Activated CD8-positive, alpha-beta T cell treated with anti-CD3 and anti-CD28 coated beads for 36 hours (primary cell): ENCODE measurements at places on chromosomes 1 and 21. TPM values are rescaled to one million over a fixed set of nuclear protein-coding genes. Genes with fewer than 3 reads are reported as not detected.
A peak's percentile ranks its signal among the peaks of the same experiment; 100 is the strongest.

DNA sequence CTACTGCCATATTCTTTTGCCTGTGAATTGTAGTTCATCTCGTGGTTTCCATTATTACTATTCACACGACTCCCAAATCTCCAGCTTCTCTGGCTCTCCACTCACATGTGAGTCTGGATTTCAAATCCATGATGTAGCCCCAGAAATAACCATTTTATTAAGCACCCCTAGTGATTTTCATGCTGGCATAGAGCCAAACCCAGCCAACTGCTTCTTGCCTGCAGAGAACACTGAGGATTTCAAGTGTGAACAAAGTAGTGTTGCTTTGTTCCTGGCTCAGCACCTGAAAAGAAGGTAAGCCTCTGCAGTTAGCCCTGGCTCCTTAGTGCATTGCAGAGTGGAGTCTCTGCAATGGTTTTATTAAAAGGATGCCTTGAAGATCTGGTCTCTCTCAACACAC, 25.9 kb downstream of the UTP25 start:
- DNase-seq, result no peak
- H3K27ac ChIP-seq, result no peak overlapping the region
- no peaks in the 10 kb centered on the region for H3K4me1 ChIP-seq

DNA sequence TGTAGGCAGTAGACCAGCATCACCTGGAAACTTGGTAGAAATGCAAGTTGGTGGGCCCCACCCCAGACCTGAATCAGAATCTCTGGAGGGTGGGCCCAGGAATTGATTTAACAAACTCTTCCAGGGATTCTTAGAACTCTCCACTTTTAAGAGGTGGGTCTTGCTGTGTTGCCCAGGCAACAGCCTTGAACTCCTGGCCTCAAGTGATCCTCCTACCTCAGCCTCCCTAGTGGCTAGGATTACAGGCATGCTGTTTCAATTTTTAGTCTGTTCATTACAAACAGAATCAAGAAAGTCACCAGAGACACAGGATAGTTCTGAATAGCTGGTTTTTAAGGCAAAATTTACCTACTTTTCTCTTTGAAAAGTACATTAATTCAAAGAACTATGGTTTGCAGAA, 31.2 kb downstream of the NCF2 start:
- H3K4me1 ChIP-seq, result no peaks in the 10 kb centered on the region
- no peak for DNase-seq
- H3K4me3 ChIP-seq, result no peak overlapping the region
- H3K36me3 ChIP-seq, result peaks cover 3% of the 10 kb centered on the region

DNA sequence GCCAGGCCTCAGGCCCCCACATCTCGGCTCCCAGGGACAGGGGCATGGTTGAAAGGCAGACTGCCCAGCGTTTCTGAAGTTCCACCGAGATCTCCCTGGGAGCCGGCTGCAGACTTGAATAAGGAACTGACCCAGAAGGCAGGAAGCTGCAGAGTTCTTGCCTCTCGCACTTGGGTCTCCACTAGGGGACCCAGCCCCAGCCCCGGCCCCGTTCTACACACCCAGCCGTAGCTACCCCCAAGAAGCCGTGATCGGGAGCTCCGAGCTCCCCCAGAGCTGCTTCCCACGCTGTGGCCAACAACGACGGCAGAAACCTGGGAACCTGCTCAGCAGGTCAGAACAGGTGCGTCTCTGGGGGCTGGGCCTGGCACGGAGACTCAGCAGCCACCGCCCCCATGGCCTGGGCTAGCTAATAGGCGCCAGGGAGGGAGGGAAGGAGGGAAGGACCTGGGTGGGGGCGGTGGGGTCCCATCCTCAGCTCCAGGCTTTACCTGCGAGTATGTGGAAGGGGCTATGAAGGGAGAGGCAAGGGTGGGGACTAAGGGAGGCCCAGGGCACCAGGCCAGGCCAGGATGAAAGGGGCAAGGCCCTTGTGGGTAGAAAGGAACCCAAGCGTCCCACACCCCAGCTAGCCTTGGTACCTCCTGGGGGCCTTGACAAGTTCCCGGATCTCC, at the start of gene NECTIN4:
Gene NECTIN4 (minus strand): TSS at position 308 of the 674 bp plus-strand sequence. CDS start 262 bp downstream, at position 46.
- no peak within 1 kb of the TSS for H3K27ac ChIP-seq
- H3K27me3 ChIP-seq, result no peaks in the 10 kb centered on the region
- no peak within 1 kb of the TSS for H3K4me3 ChIP-seq
- H3K36me3 ChIP-seq, result no peaks in the 10 kb centered on the region

GRCh38 chr1:108199781-108200686, at the start of gene SLC25A24:
Gene SLC25A24, minus strand, starts transcription at chr1:108200343. Its CDS starts 205 bp downstream, at chr1:108200138.
- H3K36me3 ChIP-seq, result peaks cover 8% of the 10 kb centered on the region
- peak within 1 kb of the TSS; percentile 85 for H3K4me3 ChIP-seq
- peak within 1 kb of the TSS; percentile 75 for H3K27ac ChIP-seq

DNA sequence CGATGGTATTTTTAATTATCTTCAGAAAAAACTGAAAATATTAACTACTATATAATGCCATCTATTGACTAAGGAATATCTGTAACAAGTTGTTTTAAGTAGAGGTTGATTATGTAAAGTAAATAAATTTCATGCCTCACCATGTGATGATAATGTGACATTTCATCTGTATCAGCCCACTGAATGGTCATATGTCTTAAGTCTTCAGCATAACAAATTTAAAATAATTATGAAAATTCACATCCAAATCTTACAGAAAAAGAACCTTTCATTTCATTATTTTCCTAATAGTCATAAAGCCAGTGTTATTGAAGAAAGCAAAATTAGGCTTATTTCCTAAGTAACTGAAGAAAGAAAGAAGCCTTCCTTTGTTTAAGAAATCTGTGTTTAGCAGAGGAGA, 72.6 kb downstream of the ITGB3BP start:
- peaks cover 4% of the 10 kb centered on the region for H3K36me3 ChIP-seq
- H3K27me3 ChIP-seq, result no peaks in the 10 kb centered on the region

GRCh38 chr21:31555741-31556191, 103.7 kb upstream of the SOD1 start:
- no peak overlapping the region for H3K27ac ChIP-seq
- H3K36me3 ChIP-seq, result peaks cover 9% of the 10 kb centered on the region
- H3K4me3 ChIP-seq, result no peak overlapping the region
- no peak for DNase-seq
- H3K27me3 ChIP-seq, result peaks cover 34% of the 10 kb centered on the region

GRCh38 chr1:229241390-229241789, 29.5 kb upstream of the RAB4A start:
- DNase-seq, result no peak
- no peaks in the 10 kb centered on the region for H3K36me3 ChIP-seq
- H3K4me1 ChIP-seq, result no peaks in the 10 kb centered on the region
- H3K27me3 ChIP-seq, result no peaks in the 10 kb centered on the region

GRCh38 chr1:3787349-3787715, 9.0 kb downstream of the LRRC47 start:
- peak overlapping the region; percentile 68 for H3K27ac ChIP-seq
- H3K4me1 ChIP-seq, result peaks cover 17% of the 10 kb centered on the region
- no peak overlapping the region for H3K4me3 ChIP-seq
- no peaks in the 10 kb centered on the region for H3K27me3 ChIP-seq
- DNase-seq, result peak; percentile 64
- peaks cover 22% of the 10 kb centered on the region for H3K36me3 ChIP-seq

The CADM3 gene
- not detected for total RNA-seq

The HIVEP3 gene
- 18.6 TPM for total RNA-seq

The SMIM11 gene
- 7.5 TPM for total RNA-seq

The COP1 gene
- 36.9 TPM for total RNA-seq
